CD4-positive, alpha-beta T cell treated with Interleukin-1 beta for 1 hour (primary cell): ENCODE measurements at places on chromosomes 5 and 9.

DNA sequence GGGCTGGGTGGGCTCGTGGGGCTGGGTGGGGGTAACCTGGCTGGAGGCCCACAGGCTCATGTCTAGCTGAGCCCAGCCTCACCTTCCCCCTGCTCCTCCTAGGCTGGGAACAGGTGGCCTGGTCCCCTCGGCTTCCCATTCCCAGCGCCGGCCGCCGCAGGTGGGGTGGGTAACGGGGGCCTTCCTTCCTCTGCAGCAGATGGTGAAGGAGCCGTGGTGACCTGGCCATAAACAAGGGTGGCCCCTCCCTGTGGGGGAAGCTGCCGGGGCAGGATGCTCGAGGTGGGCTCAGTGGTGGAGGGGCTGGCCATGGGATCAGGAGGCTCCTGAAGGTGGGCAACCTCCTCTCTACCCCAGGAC is 41.0 kb upstream of the EGFL7 start:
- no peak for DNase-seq

DNA sequence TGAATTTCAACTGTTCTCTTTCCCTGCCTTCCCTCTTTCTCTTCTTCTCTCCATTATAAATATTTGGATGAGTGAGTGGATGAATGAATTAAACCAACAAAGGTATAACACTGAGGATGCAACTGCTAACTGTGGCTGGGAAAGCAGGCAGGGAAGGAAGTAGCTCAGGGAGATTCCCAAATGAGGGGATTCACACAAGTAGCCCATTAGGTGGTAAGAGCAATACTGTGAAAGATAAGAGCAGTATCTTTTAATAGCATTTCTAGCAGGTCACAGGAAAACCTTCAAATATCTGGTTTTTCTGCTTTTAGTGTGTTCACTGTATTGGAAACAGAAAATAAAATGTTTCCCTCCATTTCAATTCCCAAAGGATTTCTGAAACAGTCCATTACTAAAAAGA is 105.6 kb downstream of the OXCT1 start:
- no peak for DNase-seq

DNA sequence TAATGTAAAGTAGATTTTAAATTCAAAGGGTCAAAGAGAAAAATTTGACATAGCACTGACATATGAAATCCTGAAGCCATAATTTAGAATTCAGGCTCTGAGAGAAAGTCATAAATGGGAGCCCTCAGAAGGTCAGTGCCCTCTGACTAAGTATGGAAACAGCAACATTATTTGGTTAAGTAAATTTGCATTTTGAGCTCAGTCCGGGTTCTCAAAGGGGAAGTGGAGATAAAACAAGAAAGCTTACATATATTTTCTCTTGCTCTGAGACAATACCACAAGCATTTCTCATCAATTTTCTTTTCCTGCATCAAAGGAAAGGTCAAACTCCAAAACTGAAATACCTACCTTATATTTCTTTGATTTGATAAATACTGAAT is 348.0 kb downstream of the SEMA5A start:
- DNase-seq: no peak

- no peak for DNase-seq
Measured at GRCh38 chr9:116901260-116901659, 214.2 kb downstream of the TRIM32 start.

DNA sequence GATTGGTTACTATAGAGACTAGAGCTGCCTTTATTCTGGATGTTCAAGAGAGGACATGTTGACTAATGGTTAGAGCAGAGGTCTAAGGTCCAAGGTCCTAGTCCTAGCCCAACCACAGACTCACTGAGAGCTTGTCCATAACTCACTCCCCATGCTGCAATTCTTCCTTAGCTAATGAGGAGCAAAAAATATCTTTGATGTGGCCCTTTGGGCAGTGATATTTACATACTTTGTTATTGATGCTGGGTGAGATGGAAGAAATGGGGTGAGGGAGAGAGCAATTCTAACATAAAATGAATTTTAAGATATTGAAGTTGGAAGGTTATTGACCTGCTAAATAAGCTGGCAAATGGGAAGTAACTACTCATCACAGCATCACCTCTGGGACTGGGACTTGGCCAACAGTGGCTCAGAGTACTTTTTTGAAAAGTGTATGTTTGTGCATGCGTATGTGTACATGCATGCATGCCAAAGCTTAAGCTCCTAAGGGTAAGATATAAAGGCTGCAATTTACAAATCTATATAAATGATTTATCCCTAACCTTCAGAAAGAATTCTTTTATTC is 58.0 kb upstream of the ANKRD55 start:
- no peak for DNase-seq

DNA sequence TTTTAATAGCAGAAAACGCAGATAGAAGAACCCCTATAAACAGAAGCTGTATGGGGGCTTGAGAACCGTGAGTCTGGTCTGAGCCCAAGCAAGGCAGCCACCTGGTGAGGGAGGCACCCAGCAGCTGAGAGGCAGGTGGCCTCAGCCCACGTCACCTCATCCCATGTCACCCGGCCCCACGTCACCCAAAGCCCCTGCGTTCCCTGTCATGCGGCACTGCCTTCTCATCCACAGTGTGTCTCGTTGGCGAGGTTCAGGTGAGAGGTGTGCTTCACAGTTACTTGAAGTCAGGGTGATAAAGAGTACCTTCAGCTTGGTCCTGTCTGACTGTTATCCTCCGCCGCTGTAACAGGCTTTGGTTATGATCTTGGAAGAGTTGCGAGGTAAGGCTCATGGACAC is 80.6 kb upstream of the IRX4 start:
- no peak for DNase-seq

DNA sequence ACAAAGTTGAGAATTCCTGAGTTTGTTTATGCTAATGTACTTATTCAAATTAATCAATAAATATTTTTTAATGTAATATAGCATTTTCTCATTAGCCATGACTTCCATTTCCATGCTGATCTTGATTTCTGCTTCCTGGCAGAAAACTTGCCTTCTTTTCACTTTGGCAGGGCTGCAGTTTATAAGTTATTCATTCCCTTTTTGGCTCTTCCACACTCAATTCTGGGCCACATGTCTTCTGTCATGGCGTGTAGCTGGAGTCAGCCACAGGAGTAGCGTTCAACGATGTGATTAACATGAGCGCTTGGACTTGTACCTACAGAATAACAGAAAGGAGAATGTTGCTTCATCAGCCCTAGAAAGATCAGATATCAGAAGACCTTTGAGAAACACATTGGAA is 172.9 kb downstream of the CFAP90 start:
- no peak for DNase-seq

GRCh38 chr9:136654820-136655535 is 7.7 kb upstream of the EGFL7 start:
- no peak for DNase-seq

- no peak for DNase-seq
Measured at GRCh38 chr5:145579301-145579700, 255.8 kb downstream of the PRELID2 start.

DNA sequence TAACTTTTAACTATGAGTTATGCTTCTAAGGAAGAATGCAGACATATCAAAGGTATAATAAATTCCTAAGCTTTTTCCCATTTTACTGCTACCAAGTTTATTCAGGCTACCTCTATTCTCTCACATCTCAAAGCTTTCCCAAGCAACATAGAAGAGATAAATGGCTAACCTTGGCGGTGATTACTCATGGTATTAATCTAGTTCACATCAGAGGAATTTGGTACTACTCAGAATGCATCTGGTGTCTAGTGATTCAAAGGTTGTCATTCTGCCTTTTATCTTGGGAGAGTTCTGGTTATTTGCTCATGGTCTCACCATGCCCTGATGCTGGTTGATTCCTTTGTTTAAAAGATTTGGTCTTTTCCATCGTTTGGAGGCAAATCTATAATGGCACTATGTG is 182.7 kb downstream of the TAF11L14 start:
- no peak for DNase-seq

GRCh38 chr5:14767735-14768507 is 103.4 kb downstream of the OTULIN start:
- DNase-seq: peak; percentile 6

DNA sequence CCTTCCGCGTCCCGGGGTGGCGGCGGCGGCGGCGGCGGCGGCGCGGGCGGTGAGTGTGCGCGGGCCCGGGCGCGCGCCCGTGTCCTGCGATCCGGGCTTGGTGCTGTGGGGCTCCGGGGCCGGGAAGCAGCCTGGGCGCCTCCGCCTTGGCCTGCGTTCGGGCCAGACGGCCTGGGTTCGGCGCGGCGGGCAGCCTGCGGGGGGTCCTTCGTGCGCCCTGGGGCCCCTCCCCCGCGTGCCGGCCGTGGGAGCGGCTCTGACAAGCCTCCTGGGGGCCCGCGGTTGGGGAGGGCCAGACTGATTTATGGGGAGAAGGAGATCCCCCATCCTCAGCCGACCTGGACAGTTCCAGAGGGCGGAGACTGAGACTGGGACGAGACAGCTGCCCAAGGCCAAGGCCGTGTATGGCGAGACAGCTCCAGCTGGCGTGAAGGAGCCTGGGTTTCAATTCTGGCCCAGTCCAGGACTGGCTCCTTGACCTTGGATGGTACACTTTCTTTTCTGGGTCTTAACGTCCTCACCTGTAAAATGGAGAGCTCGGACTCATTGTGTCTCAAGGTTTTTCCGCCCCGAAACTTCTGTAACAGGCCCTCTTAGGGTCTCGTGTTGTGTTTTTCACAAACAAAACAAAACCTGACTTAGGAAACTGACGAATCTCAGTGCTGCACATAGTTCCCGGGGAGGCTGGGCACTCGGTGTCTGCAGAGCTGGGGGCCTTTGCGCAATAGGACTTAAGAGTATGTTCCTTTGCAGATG is 603 bp downstream of the TMEM268 start:
- DNase-seq: peak; percentile 28

- no peak for DNase-seq
Measured at GRCh38 chr5:148491793-148492184, 108.0 kb downstream of the FBXO38 start.

DNA sequence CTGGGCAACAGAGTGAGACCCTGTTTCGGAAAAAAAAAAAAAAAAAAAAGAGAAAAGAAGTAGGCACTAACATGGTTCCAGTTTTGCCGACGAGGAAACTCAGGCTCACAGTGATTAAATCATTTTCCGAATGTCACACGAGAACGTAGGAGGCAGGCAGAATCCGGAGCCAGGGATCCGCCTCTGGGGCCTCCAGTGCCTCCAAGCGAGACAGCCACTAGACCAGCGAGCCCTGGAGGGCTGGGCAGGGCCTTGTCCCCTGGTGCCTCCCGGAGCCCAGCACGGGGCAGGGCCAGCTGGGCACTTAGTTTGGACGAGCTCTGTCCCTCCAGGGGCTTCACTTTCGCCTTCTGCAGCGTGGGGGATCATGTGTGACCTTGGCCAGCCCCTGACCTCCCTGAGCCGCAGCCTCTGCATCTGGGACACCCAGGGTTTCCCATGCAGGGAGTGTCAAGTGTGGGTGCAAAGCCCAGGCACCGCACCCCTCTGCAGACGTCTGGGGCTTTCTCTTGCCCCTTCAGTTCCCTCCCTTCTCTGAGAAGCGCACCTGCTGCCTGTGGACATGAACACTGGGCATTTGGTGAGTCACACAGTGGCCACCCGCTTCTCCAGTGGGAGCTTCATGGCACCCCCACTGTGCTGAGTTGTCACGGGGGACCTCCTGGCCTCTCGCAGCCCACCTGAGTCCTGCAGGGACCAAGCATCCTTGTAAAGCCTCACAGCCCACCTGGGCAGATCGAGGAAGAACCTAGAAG is 80.3 kb downstream of the RXRA start:
- DNase-seq: no peak

DNA sequence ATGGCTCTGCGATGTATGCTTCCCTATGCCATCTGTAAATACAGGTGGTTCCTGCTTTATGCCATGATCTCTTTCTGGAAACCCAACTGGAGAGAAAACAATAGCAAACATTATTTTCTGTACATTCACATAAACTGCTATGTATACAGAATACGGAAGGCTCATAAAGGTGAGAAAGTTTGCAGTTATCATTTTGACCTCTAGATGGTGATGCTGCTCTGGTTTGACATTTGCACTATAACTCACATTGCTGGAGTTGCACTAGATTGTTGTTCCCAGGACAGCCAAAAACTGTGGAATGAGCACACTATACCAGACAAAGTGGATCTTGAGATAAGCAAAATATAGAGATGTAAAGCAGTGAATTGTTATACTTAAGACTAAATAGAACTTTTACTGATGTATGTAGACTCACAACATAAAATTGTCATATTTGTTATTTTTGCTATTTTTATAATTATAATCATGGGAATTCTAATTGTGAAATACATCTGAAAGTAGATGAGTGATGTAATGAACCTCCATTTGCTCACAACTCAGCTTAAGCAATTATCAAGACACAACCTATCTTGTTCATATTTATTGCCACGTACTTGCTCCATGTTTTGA is 246.5 kb downstream of the PTPRD start:
- DNase-seq: no peak

DNA sequence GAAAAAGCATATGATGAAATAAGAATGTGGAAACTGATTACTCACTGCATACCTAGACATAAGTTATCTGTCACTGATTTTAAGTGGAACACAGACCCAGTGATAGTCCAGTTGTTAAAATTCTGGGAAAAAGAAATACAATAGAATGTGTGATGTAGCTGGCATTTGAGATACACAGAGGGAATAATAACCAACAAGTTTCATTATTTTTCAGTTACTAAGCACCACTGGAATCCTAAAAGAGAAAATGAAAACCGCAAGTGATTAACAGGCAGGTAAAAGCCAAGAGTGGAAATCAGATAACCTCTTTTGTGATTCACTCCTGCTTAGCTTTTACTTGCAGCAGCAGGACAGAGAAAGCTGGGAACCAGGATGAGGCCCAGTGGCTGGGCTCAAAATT is 994.0 kb upstream of the SEMA6A start:
- DNase-seq: no peak

DNA sequence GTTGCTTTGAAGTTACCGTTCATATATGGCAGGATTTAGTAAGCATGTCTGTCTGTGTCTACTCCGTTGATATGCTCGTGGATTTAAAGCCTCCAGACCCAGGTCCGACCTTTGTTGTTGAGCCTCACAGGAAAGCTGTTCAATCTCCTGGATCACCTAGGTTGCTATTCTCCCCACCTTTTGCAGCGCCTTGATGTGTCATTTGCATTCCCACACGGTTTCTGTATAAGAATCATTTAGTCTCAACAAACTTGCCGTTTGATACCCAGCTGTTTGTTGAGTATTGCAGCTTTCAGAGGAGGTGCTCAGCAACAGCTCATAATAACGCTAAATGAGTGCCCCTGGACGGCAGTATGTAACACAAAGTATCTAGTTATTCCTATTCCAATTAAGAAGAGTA is 1.2 kb upstream of the ADGRV1 start:
- DNase-seq: no peak

- DNase-seq: no peak
Measured at GRCh38 chr9:89837162-89837933, 232.5 kb downstream of the GADD45G start.

- DNase-seq: peak; percentile 31
Measured at GRCh38 chr5:133944263-133945185, 23.9 kb downstream of the C5orf15 start.
